Sigmoid colon (tissue), 7 donors: ENCODE measurements at places on chromosomes 6 and 20. TPM values are rescaled to one million over a fixed set of nuclear protein-coding genes. Genes with fewer than 3 reads are reported as not detected.

DNA sequence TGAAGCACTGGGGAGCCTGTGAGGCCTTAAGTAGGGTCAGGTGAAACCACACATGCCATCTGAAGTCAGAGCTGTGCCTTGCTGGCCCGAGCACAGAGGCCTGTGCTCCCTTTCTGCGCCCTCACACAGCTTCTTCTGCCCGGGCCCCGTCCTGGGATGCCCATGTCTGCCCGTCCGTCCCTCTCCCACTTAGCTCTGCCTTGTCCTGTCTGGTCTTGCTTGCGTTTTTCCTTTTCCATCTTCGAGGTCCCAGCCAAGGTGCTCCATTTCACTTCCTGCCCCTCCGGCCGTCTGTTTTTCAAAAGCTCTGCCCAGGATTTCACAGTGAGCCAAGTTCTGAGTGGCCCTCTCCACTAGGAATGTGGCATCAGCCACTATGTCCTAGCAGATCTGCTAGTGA lies 45.6 kb downstream of the PYGB start:
- peaks cover 86% of the 10 kb centered on the region for H3K36me3 ChIP-seq
- no peak for DNase-seq
- H3K4me1 ChIP-seq = no peaks in the 10 kb centered on the region
- H3K27ac ChIP-seq = peak overlapping the region; percentile 70

GRCh38 chr20:237489-237888 lies 10.4 kb downstream of the DEFB129 start:
- no peaks in the 10 kb centered on the region for H3K36me3 ChIP-seq
- H3K4me1 ChIP-seq = no peaks in the 10 kb centered on the region
- no peaks in the 10 kb centered on the region for H3K27me3 ChIP-seq
- no peak overlapping the region for H3K27ac ChIP-seq

- H3K36me3 ChIP-seq = no peaks in the 10 kb centered on the region
- DNase-seq = no peak
- H3K27ac ChIP-seq = no peak overlapping the region
These were observed 56.9 kb downstream of the BCAS1 start for GRCh38 chr20:54013471-54013870.

TMEM244 gene
- total RNA-seq = not detected
